KBM-7 (cell line): ENCODE measurements at places on chromosomes 5 and 9.
A peak's percentile ranks its signal among the peaks of the same experiment; 100 is the strongest.

DNA sequence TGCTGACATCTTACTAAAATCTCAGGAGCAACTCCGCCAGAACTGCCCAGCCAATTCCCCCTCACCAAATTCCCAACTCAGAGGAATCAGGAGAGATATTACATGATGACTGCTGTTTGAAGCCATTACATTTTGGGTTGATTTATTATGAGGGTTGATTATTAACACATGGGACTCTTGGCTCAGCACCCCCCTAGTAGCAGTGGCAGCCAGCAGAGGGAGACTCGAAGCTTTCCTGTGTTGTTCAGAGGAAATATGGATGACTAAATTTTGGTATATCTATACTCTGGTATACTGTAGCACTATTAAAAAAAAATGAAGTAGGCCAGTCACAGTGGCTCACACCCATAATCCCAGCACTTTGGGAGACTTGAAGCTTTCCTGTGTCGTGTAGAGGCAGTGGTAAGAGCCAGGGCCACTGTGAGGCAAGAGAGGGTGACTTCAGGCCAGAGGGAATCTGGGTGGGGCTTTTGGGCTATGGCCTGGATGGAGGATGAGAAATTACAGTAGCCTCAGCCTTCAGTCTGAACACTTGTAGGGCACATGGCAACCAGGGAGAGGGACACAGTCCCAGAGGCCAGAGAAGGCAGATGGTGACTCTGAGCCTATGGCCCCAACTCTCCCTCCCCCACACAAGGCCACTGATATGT is 111.4 kb downstream of the LHX2 start:
- no peak for DNase-seq

- no peak for DNase-seq
Measured at GRCh38 chr9:74322661-74323314, 174.3 kb upstream of the RORB start.

DNA sequence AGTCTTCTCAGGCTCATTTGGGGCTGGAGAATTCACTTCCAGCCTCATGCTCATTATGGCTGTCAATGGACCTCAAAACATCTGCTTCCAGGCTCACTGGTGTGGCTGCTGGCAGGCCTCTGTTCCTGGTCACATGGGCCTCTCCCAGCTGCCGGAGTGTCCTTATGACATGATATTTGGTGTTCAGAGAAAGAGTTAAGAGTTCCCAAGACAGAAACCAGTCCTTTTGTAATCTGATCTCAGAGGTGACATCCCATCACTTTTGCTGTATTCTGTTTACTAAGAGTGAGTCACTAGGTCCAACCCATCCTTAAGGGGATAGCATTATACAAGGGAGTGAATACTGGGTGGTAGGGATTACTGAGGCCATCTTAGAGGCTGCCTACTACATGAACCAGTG is 104.6 kb downstream of the CACNA1B start:
- no peak for DNase-seq

DNA sequence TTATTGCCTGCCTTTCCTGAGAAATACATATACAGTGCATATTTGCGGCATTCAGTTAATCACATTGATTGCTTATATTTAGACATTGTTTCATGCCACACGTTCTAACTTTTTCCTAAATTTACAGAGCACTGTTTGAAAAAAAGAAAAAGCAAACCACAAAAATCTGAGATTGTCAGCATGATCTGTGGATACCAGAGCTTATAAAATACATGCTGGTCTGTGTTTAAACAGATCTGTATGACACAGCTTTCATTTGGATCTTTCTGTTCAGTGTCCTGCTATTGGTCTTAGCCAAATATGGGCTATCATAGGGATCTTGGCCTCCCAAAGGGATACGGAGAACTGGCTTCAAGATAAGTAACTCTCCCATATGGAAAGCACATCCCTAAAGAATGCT is 20.2 kb downstream of the ALDH1A1 start:
- DNase-seq = no peak

DNA sequence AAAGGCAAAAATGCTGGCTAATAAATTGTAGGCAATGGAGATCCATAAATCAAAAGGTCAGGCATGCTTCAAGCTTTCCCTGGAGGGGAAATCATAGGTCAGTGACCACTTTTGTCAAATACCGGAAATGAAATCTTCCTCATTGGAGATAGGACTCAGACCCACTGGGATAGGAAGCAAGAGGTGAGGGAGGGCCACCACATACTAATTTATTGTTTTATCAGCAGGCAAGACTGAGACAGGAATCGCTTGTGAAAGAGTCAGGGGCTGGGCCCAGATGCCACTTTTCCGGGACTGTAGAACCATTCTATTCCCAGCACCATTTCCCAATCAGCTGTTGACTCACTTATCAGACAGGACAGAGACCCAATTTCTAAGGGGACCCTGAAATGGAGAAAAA is 256.3 kb upstream of the TRIM32 start:
- DNase-seq = no peak

- no peak for DNase-seq
Measured at GRCh38 chr5:55407059-55407684, 99.4 kb downstream of the MTREX start.

DNA sequence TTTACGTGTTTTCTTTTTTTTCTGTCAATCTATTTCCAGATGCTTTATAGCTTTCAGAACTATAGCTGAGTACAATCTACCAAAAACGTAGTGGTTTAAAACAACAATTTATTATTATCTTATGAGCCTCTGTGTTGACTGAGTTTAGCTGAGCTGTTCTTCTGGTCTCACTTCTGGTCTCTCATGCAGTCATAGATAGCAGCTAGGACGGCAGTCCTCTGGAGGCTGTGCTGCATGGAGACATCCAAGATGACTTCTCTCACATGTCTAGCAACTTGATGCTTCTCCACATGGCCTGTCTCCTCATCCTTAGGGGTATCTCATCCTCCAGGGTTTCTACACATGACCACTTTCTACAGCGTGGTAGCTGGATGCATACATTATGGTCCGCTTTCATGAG is 22.0 kb upstream of the RAD23B start:
- DNase-seq = no peak

GRCh38 chr9:92312887-92313623 is 12.1 kb downstream of the NOL8 start:
- peak; percentile 87 for DNase-seq

DNA sequence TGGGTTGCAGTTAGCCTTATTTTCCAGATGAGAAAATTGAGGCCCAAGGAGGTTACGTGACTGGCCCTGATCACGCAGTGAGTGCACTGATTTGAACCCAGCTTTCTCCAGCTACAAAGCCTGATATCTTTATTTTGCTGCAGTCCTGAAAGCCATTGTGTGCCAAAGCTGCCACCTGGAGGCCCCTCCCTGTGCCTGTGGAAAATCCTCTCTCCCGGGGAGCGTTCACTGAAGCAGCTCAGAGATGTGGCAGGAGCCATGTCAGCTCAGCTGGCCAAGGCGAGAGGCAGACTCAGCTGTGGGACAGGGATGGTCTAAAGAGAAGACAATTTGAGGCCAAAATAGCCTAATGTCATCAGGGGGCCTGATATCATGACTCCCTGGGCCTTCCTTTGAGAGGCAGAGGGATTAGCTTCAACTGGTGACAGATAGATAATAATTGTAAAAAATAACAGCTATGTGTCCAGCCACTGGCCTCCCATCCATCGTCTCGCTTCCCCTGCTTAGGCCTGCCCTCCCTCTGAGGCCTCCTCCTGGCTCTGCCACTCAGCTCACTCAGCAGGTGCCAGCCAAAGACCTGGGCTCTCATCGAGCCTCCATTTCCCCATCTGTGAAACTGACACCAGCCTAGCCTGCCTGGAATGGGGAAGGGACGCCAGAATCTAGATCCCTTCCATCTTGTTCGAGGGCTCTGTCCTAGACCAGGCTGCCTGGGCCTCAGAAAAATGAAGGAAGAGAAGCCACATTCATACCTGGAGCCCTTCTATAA is 74.3 kb upstream of the GGTA1 start:
- DNase-seq = no peak

GRCh38 chr5:93735378-93735777 is 6.0 kb downstream of the POU5F2 start:
- no peak for DNase-seq

DNA sequence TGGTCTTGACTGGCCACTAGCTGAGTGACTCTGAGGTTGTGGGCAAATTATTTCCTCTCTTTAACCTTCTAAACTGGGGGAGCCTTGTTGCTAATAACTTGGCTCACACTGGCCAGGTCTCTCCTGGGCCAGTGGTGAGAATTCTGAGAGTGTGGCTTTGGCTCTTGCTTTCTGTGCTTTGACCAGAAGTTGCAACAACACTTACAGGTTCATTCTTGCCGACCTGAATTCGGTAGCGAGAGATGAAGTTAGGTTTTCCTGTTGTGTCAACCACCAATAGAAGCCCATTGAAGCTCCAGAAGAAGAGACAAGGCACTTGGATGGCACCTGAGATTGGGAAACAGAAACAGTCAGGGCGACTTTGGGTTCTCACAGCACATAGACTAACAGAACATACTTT is 19.8 kb downstream of the FAXDC2 start:
- DNase-seq = no peak

- no peak for DNase-seq
Measured at GRCh38 chr9:81393985-81394811, 295.1 kb downstream of the TLE1 start.

- no peak for DNase-seq
Measured at GRCh38 chr5:124574521-124575436, 171.7 kb downstream of the ZNF608 start.

GRCh38 chr9:77170991-77171699 is 6.2 kb upstream of the VPS13A start:
- no peak for DNase-seq

- DNase-seq = no peak
Measured at GRCh38 chr9:138077126-138077525, 199.5 kb downstream of the CACNA1B start.

DNA sequence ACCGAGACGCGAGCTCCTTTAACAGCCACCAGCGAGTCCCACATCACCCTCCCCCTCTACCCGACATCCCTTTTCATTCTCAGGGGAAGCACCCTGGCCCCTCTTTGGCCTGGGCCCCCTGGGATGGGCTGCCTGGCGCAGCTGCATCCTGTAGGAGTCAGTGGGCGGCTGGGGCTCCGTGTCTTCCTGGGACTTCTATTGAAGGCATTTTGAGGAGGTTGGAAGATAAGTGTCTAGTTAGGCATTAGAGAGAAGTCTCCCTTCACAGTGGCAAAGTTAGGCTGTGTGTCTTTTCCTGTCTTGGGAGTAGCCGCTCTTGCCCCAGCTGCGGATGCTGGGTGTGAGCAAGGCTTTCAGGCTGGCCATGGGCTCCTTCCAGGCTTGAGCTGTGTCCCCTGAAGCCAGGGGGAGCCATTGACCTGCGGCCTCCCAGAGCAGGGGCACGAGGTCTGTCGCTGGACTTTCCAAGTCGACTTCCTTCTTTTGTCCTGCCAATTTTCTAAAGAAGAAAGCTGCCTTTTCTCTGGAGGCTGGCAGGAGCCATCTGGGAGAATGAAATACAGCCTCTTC is 18.6 kb upstream of the NKD2 start:
- peak; percentile 39 for DNase-seq

DNA sequence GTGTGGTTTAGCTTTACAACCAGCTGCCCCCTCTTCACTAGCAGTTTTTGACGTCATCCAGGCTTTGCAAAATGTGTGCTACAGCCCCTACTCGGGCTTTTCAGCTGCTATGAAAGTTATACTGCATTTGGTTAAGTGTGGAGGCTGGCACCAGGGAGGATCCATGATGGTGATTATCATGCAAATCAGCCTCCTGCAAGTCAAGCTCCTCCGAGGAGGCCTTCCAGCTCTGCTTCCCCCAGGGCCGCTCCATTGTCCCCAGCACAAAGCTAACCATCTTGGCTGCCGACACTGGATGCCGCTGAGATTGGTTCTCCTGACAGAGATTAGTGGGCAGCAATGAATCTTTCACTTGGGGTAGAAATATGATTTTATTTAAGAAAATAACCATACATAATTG is 159.6 kb downstream of the NR2F1-AS1 start:
- no peak for DNase-seq

DNA sequence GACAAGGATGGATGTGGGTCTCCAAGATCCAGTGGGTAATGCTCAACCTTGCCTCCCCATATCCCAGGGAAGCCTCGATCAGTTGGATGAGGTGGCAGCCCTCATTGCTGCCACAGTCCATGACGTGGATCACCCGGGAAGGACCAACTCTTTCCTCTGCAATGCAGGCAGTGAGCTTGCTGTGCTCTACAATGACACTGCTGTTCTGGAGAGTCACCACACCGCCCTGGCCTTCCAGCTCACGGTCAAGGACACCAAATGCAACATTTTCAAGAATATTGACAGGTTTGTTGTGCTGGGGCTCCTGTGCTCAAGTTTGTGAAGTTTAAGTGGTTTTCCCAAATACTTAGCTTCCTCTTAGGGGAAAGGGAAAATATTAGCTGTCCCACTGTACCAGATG is 74.0 kb downstream of the WDR41 start:
- DNase-seq = no peak

- no peak for DNase-seq
Measured at GRCh38 chr9:110114859-110115201, 93.1 kb downstream of the C9orf152 start.

- DNase-seq = no peak
Measured at GRCh38 chr5:89604342-89604741, 721.4 kb upstream of the MEF2C start.

DNA sequence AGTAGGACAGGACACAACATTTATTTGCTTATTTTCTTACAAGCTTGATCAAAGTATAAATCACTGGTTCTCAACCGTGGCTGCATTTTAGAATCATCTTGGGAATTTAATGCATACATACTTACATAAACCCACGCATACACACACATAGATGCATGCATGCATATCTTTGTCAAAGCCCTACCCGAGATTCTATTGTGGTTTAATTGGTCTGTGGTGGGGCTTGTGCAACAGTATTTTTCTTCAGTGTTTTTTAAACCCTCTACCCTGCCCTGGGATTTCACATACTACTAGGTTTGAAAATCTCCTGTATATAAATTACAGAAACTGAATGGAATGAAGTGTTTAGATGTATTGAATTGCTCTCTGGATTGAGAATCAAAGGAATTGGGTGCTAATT is 1166.2 kb downstream of the MAT2B start:
- no peak for DNase-seq

DNA sequence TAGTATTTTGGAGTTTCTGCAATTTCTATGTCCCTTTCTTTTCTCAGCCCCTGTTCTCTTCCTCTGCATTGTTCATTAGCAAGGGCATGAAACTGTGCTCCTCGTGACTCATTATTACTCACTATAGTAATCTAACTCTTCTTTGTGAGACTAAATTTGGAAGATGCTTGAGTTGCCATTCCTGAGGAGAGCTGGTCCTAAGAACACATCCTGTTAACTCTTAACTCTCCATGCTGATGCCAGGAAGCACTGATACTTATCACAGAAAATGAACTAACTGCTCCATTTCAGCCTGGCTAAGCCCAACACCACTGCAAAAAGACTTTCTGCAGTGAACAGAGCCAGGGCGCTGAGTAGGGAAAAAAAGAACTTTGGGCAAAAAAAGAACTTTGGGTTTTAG is 10.6 kb upstream of the CSNK1A1 start:
- DNase-seq = no peak

- DNase-seq = peak; percentile 25
Measured at GRCh38 chr9:112841261-112841660, 49.4 kb downstream of the SLC46A2 start.
